A549 treated with dexamethasone at 1 μM for 4 hours (cell line): ENCODE measurements at places on chromosomes 1 and 21. TPM values are rescaled to one million over a fixed set of nuclear protein-coding genes. Genes with fewer than 3 reads are reported as not detected.

Gene FCGR1A
- total RNA-seq: not detected in 5 replicates

Gene CD244
- total RNA-seq: not detected in 5 replicates

Gene GOLT1A
- total RNA-seq: 4.2 to 6.8 TPM (median 4.3 TPM) in 5 replicates

Gene PKLR
- not detected in 5 replicates for total RNA-seq

Gene TOMM20
- total RNA-seq: 97.7 to 114 TPM (median 104 TPM) in 5 replicates

Gene FAM177B
- total RNA-seq: not detected in 5 replicates

Gene OR2L3
- total RNA-seq: not detected in 5 replicates

Gene VSIG8
- total RNA-seq: 0.06 to 0.11 TPM in 2 of 5 replicates, not detected in the others

Gene NCAM2
- total RNA-seq: not detected in 5 replicates

Gene ZSCAN20
- total RNA-seq: 1.6 to 2.4 TPM (median 1.9 TPM) in 5 replicates

Gene BCAN
- 0.11 to 0.14 TPM in 2 of 5 replicates, not detected in the others for total RNA-seq

Gene SELE
- 0.02 to 0.07 TPM in 2 of 5 replicates, not detected in the others for total RNA-seq

Gene TRIM46
- 1.8 to 2.9 TPM (median 2.5 TPM) in 5 replicates for total RNA-seq

Gene OR10Z1
- total RNA-seq: not detected in 5 replicates

Gene DMRTA2
- 0.06 to 0.18 TPM (median 0.09 TPM) in 5 replicates for total RNA-seq

Gene TDRD5
- total RNA-seq: 0.04 to 0.07 TPM (median 0.05 TPM) in 4 of 5 replicates, not detected in the other

Gene SAMSN1
- 0.06 TPM in 1 of 5 replicates, not detected in the others for total RNA-seq

Gene SPSB1
- total RNA-seq: 30.4 to 37.7 TPM (median 34.1 TPM) in 5 replicates

Gene GBP1
- total RNA-seq: 0.07 to 0.21 TPM (median 0.10 TPM) in 5 replicates

Gene GIPC2
- total RNA-seq: 0.05 TPM in 2 of 5 replicates, not detected in the others
